ENCODE measurements at places on chromosomes 2 and 18.

GRCh38 chr2:159938395-159938794, 124.0 kb downstream of the PLA2R1 start:
- no peak for DNase-seq

- DNase-seq, result no peak
Measured at GRCh38 chr18:11665146-11665545, 23.9 kb upstream of the GNAL start.

- no peak for DNase-seq
Measured at GRCh38 chr18:22163416-22164161, 5.8 kb upstream of the GATA6 start.

DNA sequence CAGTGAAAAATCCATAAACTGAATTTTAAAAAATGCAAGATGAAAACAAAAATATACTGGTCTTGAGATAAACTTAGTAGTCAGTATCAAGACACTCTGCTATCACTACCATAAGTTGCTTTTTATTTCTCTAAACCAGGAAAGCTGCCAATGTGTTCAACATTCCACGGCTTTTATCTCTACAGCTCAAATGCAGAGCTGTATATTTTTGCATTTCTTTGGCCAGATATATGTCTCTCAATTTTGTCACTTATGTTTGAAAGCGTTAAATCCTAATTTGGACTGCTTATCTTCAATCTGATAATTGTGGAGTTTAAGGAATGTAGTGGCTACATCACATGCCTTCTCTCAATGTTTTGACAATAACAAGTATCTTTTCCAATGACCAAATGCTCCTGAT, 609.5 kb downstream of the EPHA4 start:
- DNase-seq, result no peak

DNA sequence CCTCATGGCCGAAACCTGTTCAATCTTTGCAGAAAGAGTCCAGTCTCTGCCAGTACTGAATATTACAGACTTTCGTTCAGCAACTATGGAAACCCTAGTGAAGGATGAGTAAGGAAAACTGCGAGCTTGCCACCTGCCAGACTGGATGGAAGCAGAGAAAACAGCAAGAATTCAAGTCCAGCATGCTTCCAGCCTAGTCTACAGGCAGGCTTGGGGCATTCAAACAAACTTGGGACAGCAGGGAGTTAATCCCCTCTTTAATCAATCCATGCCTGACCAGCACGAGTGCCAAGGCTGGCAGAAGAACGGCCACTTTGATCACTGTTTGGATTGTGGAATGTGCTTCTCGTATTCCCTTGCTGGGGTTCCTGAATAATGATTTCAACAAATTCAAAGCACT, 145.2 kb downstream of the EPHA4 start:
- DNase-seq, result no peak

DNA sequence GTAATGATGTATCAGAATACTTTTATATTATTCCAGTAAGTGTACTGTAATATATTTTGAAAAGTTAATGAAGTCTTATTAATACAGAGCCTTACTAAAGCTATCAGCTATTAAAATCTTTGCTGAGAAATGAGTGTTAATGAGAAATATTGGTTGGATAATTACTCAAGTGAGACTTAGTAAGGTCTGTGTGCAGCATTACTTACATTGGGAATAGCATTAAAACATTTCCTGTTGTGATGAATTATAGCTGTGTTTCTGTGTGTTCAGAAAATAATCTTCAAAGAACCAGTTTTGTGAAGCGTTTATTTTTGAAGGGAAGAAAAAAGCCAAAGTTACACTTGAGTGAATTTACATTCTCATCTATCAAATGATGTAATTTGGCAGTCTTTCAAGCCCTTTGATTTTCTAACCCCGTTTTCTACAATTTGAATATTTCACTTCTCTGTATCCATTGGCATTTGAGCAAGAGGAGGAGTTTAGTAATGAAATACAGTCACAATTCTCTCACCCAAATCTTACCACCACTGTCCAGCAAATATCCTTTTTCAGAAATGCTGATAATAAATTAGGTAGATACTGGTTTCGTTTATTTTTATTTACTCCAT, 123.5 kb upstream of the BOD1L2 start:
- DNase-seq, result peak; percentile 16

GRCh38 chr2:42047488-42048298, at the start of gene PKDCC:
PKDCC (plus strand) TSS chr2:42048021; CDS start chr2:42048200, 179 bp downstream.
- DNase-seq, result no peak

- DNase-seq, result no peak
Measured at GRCh38 chr18:374721-375168, 106.9 kb upstream of the THOC1 start.

- DNase-seq, result no peak
Measured at GRCh38 chr2:182784777-182785176, 68.7 kb downstream of the DNAJC10 start.

GRCh38 chr2:106129592-106129991, 64.5 kb downstream of the UXS1 start:
- no peak for DNase-seq

GRCh38 chr18:31267823-31268481, 50.0 kb upstream of the DSG1 start:
- DNase-seq, result no peak

DNA sequence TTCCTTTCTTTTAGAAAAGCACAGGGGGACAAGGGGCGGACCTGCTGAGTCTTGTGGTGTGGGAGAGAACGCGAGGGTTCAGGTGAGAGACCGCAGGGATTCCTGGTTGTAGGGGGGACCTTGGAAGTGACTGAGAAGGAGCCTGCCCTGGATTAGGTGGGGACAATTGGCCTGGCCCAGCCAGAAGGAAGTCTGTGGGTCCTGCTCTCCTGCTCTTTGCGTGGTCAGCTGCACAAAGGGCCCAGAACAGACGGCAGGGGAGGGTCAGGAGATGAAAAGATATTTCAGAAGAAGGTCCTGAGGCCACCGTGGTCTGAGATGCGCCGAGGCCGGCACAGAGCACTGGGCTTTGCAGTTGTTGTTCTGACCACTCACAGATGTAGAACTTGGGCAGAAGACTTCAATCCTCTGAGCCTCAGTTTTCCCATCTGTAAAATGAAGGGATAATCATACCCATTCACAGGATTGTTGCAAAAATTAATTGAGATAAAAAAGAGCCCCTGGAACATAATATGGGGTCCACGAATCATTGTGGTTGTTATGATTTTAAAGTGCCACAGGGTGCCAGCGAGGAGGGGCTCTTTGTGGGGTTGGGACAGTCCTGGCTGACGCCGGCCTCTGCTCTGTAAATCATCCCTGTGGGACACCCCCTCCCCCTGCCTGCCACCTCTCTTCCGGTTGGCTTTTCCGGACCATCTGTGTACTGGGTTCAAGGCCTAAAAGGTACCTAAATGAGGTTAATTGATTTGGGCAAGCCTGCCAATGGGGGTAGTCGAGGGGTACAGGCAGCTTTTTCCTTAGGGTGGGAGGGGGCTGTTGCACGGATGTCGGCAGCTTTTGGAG, 1.8 kb downstream of the LPIN1 start:
- DNase-seq, result no peak

GRCh38 chr2:143950704-143951103, 569.2 kb downstream of the ZEB2 start:
- no peak for DNase-seq

- DNase-seq, result no peak
Measured at GRCh38 chr2:190841707-190842505, 38.7 kb upstream of the GLS start.

DNA sequence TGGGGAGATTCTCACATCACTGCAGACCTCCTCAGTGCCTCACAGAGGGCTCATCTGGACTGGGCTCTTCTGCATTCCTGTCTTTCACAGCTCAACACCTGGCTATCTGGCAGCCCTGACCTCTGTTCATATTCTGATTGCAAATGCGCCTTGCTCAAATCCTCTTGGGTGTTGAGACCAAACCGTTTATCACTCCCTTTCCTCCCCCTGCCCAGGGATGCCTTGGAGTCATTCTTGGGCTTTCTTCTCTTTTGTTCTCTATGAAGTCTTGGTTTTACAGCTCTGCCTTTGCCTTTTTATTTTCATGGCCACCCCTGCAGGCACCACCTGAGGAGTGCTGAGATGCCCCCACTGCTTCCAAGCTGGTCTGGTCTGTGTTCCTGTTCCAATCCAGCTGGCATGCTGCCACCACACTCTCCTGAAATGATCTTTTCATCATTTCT, 26.3 kb downstream of the TUBB6 start:
- no peak for DNase-seq

- no peak for DNase-seq
Measured at GRCh38 chr18:48765053-48765452, 185.7 kb downstream of the SMAD7 start.
